Peyer's patch (tissue), 4 donors: ENCODE measurements at places on chromosomes 4 and X. TPM values are rescaled to one million over a fixed set of nuclear protein-coding genes. Genes with fewer than 3 reads are reported as not detected.
A peak's percentile ranks its signal among the peaks of the same experiment; 100 is the strongest.

The TEX13B gene
- not detected for total RNA-seq

- DNase-seq = no peak
Observed at GRCh38 chr4:139763205-139763604, 97.6 kb downstream of the MGST2 start.

The CT83 gene
- total RNA-seq = not detected

The ZFYVE28 gene
- 70.0 TPM for total RNA-seq

The AREG gene
- 11.2 TPM for total RNA-seq

GRCh38 chrX:153740631-153741222 lies 16.1 kb downstream of the ABCD1 start:
- peak; percentile 78 for DNase-seq

The MSMO1 gene
- total RNA-seq = 118 TPM

- no peak for DNase-seq
Observed at GRCh38 chr4:7993671-7994070, 54.0 kb upstream of the AFAP1 start.

DNA sequence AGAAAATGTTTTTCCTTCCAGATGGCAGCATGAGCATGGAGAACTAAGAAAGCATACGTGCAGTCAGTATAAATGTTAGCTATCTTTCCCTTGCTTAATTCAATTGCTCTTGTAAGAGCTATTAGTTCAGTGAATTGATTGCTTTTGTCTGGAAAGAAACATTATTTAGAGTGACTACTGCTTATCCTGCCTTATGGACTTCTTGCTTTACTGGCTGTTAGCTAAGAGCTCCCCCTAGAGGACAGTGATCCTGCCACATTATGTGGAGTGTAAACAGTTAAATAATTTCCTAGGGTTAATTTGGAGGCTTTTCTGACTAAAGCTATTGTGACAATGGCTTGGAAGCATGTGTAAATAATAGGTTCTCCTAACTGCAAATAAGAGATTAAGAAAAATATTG lies 1402.4 kb downstream of the FAM133A start:
- no peak for DNase-seq

- DNase-seq = no peak
Observed at GRCh38 chrX:8043121-8043520, 115.9 kb upstream of the PNPLA4 start.

The TEX13D gene
- not detected for total RNA-seq

- DNase-seq = no peak
Observed at GRCh38 chr4:85368240-85368639, 106.7 kb upstream of the ARHGAP24 start.

- no peak for DNase-seq
Observed at GRCh38 chr4:88812420-88812819, 114.8 kb upstream of the NAP1L5 start.

The CFI gene
- total RNA-seq = 20.5 TPM

The STBD1 gene
- total RNA-seq = 72.9 TPM

The PPBP gene
- total RNA-seq = not detected

The RASGEF1B gene
- total RNA-seq = 45.4 TPM

DNA sequence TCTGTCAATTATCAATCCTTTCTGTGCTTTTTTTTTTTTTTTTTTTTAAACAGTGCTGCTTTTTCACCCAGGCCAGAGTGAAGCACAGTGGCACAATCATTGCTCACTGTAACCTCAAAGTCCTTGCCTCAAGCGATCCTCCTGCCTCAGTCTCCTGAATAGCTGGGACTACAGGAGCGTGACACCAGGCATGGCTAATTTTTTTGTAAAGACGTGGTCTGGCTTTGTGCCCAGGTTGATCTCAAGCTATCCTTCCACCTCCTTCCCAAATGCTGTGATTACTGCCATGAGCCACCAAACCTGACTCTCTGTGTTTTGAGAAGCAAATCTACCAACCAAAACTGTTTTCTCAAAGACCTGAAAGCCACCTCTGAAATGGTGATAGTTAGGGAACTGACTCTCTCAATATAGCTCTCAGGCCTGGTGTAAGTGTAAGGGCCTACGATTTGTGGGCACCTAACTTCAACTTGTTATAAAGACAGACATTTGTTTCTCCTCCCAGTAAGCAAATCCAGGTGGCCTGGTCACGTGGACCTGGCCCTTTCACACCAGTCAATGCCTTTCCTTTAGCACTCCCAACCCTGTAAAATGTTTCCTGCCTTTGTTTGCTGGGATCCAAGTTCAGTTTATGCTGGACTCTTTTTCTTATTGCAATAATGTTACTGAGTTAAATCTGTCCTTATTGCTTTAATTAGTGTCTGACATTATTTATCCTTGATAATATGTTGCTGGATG lies 2015.9 kb downstream of the PCDH7 start:
- DNase-seq = no peak

- DNase-seq = no peak
Observed at GRCh38 chr4:77354550-77354949, 197.5 kb downstream of the CCNG2 start.

GRCh38 chrX:38804682-38805431 lies 3.6 kb downstream of the MID1IP1 start:
- peak; percentile 67 for DNase-seq

DNA sequence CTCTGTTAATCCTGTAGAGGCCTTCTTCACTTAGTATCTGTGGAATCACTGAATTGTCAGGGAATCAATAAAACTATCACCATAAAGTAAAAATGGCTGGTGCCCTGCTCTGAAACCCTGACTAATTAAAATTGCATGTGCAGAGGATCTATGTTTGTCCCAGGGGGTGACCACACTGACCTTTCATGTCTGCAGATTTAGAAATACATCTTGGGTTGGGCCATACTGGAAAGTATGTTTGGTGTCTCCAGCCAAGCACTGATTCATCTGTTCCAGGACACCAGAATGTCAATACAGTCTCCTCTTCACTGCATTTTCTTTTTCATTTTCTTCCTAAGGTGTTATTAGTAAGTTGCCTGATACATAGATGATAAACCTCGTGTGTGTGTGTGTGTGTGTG lies 490.9 kb upstream of the INTU start:
- no peak for DNase-seq

The SFRP2 gene
- total RNA-seq = 7.2 TPM

The ARMCX1 gene
- total RNA-seq = 6.6 TPM

The APLN gene
- total RNA-seq = not detected

- DNase-seq = no peak
Observed at GRCh38 chrX:118971552-118971951, 2.9 kb upstream of the LONRF3 start.

GRCh38 chrX:11040996-11041395 lies 70.1 kb upstream of the HCCS start:
- DNase-seq = no peak

GRCh38 chrX:56793521-56794320 lies 64.7 kb downstream of the NBDY start:
- peak; percentile 9 for DNase-seq

GRCh38 chr4:3176367-3177229 lies 72.4 kb upstream of the MSANTD1 start:
- DNase-seq = no peak

The COL4A5 gene
- total RNA-seq = 18.2 TPM

GRCh38 chrX:96447161-96447560 lies 237.5 kb upstream of the DIAPH2 start:
- DNase-seq = no peak

DNA sequence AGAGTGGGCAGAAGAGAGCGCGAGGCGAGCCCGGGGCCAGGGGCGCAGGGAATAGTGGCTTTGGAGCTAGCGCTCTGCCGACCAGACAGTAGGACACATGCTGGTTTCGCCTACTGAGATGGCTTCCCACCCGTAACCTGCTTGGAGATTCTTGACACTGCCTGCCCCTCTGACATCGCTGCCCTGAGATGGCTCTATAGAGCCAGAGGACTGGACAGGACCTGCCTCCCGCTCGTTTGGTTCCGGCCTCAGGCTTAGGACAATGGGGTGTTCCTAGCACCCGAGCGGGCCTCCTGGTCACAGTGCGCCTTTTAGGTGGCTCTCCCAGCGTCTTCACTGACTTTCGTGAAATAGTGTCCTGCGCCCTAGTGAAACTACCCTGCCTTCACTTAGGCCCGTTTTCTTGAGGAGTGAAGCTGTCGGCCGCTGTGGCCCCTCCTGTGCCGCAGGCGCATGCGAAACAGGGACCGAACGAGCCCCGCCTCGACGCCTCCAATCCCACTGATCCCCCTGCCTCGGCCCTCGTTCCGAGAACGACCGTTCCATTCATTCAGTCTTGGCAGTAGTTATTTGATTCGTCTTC lies 608 bp downstream of the TAF1 start:
- DNase-seq = peak; percentile 45

DNA sequence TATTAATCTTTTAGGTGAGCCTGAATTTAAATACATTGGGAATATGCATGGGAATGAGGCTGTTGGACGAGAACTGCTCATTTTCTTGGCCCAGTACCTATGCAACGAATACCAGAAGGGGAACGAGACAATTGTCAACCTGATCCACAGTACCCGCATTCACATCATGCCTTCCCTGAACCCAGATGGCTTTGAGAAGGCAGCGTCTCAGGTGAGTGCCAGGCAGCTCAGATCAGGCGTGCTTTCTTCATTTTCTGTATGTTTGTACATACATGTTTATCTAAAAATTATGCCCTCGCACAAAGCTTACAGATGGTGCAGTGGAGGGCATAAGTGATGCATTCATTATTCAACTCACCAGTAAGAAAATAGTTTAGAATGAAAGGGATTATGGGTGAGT lies 85.6 kb downstream of the CPE start:
- DNase-seq = no peak

The SPANXA1 gene
- total RNA-seq = not detected

DNA sequence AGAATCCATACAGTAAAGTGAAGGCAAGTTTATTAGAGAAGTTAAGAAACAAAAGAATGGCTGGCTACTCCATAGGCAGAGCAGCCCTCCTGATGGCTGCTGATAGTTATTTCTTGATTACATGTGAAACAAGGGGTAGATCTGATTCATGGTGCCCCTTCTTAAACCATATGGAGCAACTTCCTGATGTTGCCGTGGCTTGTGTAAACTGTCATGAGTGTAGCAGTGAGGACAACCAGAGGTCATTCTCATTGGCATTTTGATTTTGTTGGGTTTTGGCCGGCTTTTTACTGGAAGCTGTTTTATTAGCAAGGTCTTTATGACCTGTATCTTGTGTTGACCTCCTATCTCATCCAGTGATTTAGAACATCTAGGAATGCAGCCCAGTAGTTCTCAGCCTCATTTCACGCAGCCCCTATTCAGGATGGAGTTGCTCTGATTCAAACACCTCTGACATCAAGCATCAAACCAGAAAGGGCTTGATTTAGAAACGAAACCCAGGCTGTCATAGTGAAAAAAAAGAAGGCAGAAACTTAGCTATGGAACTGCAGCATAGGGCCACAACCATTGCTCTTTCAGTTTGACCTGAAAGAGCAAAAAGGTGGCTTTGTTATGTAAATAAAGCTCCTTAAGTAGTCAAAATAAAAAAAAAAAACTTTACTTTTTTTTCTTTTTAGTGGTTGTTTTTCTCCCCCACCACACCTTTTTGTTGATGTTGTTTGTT lies 37.8 kb downstream of the SPCS3 start:
- DNase-seq = no peak

GRCh38 chrX:134734466-134734952 lies 76.2 kb upstream of the PLAC1 start:
- DNase-seq = no peak

DNA sequence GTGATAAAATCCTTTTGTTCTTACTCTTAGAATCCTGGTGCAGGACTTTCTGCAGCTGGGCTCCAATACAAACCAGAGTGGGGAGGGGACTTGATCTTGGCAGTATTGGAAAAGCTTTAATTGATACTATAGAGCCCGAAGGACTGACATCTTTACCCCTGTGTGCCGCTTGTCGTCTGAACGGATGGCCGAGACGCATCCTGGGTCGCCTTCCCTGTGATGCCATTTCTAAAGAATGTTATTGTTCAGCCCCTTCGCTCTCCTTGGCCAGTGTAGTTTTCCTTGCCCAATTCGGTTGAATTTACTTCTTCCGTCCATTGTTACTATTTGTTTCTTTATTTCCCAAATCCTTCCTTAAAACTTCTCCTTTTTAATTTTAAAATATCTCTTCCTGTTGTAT lies 80.9 kb downstream of the CLDN34 start:
- DNase-seq = no peak

GRCh38 chr4:48033825-48034413 lies 17.3 kb downstream of the NIPAL1 start:
- DNase-seq = peak; percentile 60

DNA sequence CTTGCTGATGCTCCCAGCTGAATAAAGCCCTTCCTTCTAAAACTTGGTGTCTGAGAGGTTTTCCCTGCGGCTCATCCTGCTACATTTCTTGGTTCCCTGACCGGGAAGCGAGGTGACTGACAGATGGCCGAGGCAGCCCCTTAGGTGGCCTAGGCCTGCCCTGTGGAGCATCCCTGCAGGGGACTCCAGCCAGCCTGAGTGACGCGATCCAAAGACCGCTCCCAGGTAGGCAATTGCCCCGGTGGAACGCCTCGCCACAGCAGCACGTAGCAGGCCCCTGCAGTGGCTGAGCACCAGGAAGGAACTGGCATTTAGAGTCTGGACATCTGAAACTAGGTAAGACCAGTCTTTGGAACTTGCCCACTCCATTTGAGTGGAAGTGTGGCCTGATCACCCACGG lies 139.6 kb downstream of the RELL1 start:
- DNase-seq = no peak

DNA sequence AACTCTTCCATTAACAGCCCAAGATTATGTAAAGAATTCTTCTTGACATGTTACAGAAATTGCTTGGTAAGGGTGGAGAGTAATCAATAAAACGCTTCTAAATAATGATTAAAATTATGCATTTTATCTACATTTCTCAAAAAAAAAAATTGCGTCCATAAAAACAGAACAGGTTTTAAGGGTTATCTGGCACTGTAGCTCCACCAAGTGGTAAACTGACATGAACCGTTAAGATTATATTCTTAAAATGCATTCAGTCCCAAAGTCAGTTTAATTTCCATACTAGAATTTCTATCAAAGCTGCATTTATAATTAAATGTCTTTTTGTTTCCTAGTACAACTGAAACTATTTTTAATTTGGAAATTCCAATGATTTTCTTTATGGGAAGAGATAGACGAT lies 214.0 kb upstream of the UGT8 start:
- no peak for DNase-seq

- no peak for DNase-seq
Observed at GRCh38 chr4:70754990-70755688, 33.4 kb downstream of the RUFY3 start.

DNA sequence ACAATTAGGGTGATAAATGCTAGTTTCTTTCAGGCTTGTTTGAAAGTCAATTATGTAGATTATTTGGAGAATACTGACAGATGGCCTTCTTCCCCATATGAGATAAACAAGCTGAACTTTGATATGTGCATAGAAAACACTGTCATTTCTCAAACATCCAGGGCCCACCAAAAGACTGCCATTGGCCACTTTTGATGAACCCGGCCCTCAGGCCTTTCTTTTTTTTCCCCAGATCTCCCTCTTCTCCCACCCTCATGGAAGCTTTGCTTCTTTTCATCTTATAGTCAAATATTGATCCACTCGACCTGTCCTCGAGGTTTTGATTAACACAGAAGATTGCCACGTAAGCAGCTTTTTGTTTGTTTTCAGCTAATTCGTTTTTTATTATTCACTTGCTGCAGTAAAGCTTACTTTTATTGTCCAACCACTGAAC lies 377.4 kb downstream of the SMARCA1 start:
- DNase-seq = no peak

The TEX13C gene
- total RNA-seq = not detected
